Activated naive CD8-positive, alpha-beta T cell treated with anti-CD3 and anti-CD28 coated beads, Interleukin-2, amount 10 ng/mL, durations not matched to agents 7 days and 5 days (primary cell): ENCODE measurements at places on chromosomes 12 and 14. TPM values are rescaled to one million over a fixed set of nuclear protein-coding genes. Genes with fewer than 3 reads are reported as not detected.

DNA sequence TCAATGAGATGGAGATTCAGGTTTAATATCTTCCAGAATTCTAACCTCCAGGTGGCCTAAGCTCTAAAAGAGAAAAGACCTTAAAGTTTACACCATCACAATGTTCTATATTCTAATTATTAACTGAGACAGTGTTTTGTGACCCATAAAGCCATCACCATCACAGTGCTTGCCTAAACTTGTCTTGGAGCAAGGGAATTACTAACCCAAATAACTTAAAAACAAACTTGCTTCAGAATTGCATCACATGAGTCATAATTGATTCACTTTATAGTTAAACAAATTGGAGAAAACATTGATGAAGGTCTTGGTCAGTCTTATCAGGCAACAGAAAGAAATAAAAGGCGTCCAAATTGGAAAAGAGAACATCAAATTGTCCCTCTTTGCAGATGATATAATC, 54.5 kb upstream of the ALG10 start:
- H3K27ac ChIP-seq = no peak overlapping the region
- H3K4me1 ChIP-seq = no peaks in the 10 kb centered on the region
- H3K36me3 ChIP-seq = no peaks in the 10 kb centered on the region
- no peaks in the 10 kb centered on the region for H3K27me3 ChIP-seq

DNA sequence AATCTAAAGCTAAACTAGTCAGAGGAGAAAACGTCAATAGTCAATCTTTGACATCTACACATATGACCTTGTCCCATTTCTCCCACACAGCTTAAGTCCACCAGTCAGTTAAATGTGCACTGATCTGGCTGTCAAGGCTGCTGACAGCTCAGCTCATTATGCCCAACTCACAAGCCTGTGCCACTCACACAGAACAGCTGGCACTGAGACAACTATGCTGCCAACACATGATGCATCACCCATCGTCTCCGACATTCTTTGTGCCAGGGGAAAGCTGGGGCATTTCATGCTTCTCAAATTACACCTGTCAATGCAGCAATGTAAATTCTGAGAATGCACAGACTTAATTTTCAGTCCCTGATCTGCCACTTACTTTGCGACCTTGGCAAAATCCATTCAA, 25.3 kb downstream of the GNS start:
- H3K27ac ChIP-seq = no peak overlapping the region
- no peak for DNase-seq
- peaks cover 38% of the 10 kb centered on the region for H3K36me3 ChIP-seq
- H3K4me3 ChIP-seq = no peak overlapping the region

DNA sequence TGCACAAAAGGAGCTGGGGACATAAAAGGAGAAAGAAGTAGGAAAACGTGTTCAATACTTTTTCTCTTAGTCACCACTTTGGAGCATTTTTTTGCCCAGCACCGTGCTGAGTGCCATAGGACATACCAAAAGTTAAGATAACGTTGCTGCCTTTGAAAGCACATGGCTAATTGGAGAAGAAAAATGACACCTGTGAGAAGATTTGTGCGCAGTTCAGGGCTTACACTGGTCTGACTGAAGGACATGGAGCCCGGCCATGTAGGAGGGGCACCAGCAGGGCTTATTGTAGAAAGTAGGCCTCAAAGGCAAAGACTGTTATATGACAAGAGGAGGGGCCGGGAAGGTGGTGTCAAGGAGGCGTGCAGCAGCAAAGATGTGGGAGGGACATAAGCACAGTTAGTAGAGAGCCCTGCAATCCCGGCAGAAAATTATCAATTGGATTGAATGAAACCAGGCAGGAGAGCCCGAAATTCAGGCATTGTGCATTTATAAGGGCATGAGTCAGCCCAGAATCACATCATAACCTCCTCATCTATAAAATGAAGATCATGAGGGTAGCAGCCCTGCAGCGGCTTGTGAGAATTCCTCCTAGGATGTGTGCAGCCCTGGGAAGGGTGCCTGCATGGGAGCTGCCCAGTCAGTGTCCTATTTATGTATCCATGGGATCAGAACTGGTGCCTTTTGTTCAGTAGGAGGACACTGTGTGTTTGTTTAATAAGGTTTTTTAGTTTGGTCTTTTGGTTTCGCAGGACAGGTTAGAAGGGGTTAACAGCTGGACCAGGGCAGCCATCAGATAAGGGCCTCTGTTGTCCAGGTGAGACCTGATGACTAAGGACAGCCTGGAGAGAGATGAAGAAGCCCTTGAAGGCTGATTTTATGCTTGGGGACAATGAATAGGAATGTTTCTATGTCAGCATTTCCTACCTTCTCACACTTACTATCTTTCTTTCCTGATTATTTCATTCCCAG, 122.4 kb downstream of the GPR135 start:
- H3K4me1 ChIP-seq = no peaks in the 10 kb centered on the region
- no peak for DNase-seq
- no peak overlapping the region for H3K27ac ChIP-seq

GRCh38 chr12:110704750-110705149, 15.8 kb upstream of the HVCN1 start:
- peaks cover 4% of the 10 kb centered on the region for H3K4me1 ChIP-seq
- no peak overlapping the region for H3K4me3 ChIP-seq
- peaks cover 2% of the 10 kb centered on the region for H3K27me3 ChIP-seq
- no peak for DNase-seq

- no peak overlapping the region for H3K4me3 ChIP-seq
- no peak overlapping the region for H3K27ac ChIP-seq
- DNase-seq = no peak
- peaks cover 3% of the 10 kb centered on the region for H3K27me3 ChIP-seq
- H3K36me3 ChIP-seq = no peaks in the 10 kb centered on the region
Observed at GRCh38 chr14:49173765-49174373, 412.3 kb downstream of the RPS29 start.

CLEC4A gene
- total RNA-seq = 0.74 TPM

OR6C2 gene
- total RNA-seq = not detected

ASCL4 gene
- total RNA-seq = not detected

DNA sequence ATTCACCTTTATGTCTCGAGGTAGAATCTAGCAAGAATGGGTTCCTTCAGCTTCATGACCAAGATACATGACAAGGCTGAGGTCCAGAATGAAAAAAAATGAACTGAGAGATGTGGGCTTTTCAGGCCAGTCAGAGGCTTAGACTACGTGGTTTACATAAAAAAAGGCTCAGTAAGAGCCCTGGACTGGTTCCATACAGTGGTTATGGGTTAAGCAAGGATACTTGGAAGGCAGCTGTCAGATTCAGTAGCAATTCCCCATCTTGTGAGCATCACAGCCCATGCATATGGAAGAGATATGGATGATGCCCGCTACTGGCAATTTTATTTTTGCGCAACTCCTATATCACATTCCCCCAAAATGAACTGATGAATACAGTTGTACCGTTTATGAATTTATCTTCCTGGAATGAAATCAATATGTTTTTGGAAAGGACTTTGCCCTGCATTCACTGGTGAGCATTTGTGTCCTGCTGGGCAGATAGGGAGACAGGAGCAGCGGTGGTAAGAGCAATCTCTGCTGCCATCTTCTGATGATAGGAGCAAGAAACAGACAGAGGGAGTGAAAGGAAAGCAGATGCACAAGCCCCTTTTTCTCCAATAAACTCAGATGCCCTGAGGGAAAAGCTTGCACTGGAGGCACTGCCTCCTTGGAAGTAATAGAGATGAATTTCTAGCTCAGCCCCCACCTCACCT, 280.4 kb downstream of the GALC start:
- DNase-seq = no peak
- no peak overlapping the region for H3K27ac ChIP-seq
- H3K36me3 ChIP-seq = no peaks in the 10 kb centered on the region
- no peak overlapping the region for H3K4me3 ChIP-seq
- no peaks in the 10 kb centered on the region for H3K27me3 ChIP-seq

GRCh38 chr12:67589078-67589477, 59.5 kb upstream of the DYRK2 start:
- no peak for DNase-seq
- H3K27ac ChIP-seq = no peak overlapping the region
- peaks cover 11% of the 10 kb centered on the region for H3K36me3 ChIP-seq
- H3K4me3 ChIP-seq = no peak overlapping the region

DNA sequence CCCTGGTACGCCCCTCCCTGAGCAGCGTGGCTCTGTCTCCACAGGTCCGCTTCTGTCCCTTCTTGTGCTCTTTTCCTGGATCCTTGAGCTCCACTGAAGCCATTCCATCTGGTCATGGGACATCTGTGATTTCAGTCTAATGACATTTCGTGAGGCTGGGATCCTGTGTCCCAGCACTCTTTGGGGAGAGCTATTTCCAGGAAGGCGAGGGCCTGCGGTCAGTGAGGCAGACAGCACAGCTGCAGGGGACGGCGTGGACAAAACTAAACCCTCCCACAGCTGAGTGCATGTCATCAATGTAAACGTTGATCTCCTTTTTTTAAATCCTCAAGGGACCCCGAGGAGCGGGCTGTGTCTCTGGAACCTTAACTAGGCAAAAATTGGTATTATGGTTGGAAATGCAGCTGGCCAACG, 127.7 kb downstream of the DACT1 start:
- DNase-seq = no peak
- H3K36me3 ChIP-seq = no peaks in the 10 kb centered on the region
- H3K4me3 ChIP-seq = no peak overlapping the region
- no peaks in the 10 kb centered on the region for H3K4me1 ChIP-seq
